ENCODE measurements at places on chromosomes 6 and 20.
A peak's percentile ranks its signal among the peaks of the same experiment; 100 is the strongest.

GRCh38 chr6:5950361-5950785 is 56.4 kb downstream of the NRN1 start:
- peak; percentile 4 for DNase-seq

GRCh38 chr6:66986940-66987339 is 1279.9 kb upstream of the EYS start:
- DNase-seq: no peak

DNA sequence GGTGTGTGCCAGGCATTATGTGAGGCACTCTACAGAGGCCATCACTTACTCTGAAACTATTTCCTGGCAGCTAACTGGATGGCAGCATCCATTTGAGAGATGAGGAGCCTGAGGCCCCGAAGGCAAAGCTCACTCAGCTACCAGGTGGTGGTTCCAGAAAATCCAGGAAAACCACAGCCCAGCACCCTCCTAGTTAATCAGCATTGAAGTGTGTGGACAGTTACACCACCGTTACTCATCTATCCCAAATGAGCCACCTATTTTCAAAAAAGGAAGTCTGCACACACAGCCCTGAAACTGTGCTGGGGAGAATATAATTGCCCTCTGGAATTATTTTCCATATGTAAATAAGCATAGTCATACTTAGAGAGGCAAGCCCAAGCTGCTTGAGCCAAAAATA is 67.4 kb downstream of the CNBD2 start:
- peak; percentile 95 for DNase-seq

GRCh38 chr6:37985355-37985754 is 165.8 kb downstream of the ZFAND3 start:
- no peak for DNase-seq

DNA sequence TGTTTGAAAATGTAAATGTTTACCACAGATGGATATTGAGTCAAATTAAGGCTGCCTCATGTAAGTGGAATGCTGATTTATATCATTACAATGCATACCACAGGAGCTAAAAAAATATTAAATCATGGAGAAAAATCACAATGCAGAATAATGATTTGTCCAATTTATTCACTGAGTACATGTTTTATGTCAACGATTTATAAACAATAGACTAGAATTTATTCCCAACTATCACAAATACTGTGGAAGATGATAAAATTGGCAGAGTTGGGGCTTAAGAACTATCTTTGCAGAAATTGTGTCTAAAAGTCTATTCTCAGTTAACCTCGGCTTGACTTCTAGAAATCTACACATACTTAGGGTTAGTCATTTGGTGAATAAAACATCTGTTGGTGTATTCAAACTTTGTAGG is 472.1 kb upstream of the MARCKS start:
- DNase-seq: no peak

DNA sequence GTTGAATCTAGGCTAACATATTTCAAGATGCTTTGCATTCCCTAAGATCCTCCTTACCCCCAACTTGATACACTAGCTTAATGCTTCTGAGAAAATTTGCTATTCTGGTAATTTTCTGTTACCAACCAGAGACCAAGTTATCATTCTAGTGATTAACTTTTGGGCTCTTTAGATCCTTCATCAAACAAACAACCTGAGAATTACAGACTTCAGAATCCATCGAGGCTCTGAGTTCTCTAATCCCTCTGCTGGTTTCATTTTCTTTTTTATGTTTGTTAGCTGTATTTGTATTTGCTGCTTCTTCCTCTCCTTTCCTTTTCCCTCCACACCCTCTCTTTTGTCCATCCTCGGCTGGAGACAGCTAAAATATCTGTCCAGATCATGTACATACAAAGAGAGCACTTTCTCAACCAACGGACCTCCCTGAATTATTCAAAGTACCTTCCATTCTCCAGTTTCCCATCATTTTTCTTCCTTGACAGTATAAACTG is 98.7 kb upstream of the RIPOR2 start:
- DNase-seq: no peak

GRCh38 chr20:26208296-26209091 is 511.8 kb upstream of the ZNF337 start:
- no peak for DNase-seq

- no peak for DNase-seq
These were observed 516.0 kb downstream of the LMBRD1 start for GRCh38 chr6:69280858-69281257.

DNA sequence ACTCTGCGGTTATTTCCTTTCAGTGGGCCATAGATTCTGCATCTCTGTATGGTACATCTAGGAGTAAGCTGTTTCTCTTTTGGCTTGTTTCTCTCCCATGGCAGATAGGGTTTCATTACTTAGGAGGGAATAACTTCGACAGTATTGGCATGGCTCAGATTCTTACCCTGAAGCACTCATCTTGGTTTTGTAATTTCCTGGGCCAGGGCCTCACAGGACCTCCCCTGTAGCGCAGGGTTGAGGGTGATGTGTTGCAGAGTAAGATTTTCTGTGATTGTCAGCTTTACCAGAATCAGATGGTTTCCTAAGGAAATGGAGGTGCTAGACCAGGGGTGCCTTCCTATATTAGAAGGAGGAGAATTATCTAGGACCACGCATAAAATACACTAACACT is 78.3 kb downstream of the STXBP5 start:
- DNase-seq: no peak

DNA sequence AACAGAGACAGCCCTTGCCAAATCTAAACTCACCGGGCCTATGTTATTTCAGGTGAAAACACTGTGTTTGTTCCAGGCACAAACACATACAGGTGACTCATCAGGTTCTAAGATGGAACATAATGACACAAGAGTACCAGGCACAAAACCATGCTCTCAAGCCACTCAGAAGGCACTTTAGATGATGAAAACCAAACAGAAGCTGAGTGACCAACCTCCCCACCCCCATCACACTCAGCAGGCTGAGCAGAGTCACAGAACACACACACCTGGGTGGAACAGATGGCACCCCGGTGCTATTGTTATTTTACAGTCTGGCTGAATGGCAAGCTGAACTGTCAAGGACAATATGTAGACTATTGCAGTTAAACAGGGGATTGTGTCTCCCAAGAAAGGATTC is 20.6 kb upstream of the NKX2-2 start:
- no peak for DNase-seq

DNA sequence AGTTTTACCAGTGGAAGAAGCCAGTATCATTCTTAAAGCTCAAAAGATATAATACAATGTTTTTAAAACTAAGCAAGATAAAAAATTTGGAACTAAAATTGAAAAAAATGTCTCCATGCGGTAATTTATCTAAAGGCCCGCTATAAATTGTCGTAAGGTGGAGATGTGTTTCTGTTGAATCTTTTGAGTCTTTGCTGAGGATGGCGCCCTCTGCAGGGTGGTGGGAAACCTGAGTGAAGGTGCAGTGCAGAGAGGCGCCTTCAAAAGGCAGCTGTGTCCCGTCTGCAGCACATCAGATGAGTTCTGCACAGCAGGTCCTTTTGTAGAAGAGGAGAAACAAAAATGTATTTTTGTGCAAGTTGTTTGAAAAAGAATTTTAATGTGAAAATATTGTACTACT is 29.4 kb upstream of the KIF25 start:
- DNase-seq: peak; percentile 10

- DNase-seq: no peak
These were observed 406.6 kb upstream of the EPHA7 start for GRCh38 chr6:93825950-93826349.

DNA sequence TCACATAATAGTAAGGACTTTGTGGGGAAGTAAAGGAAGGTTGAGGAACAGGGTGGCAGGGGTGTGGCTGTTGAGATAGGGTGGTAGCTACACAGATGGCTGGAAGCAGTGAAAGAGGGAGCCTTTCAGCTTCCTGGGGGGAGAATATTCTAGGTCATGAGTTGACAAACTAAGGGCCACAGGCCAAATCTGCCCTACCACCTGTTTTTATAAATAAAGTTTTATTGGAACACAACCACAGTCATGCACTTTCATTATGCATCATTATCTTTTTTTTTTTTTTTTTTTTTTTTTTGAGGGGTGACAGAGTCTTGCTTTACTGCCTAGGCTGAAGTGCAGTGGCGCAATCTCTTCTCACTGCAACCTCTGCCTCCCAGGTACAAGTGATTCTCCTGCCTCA is 243.1 kb downstream of the NFATC2 start:
- DNase-seq: no peak

DNA sequence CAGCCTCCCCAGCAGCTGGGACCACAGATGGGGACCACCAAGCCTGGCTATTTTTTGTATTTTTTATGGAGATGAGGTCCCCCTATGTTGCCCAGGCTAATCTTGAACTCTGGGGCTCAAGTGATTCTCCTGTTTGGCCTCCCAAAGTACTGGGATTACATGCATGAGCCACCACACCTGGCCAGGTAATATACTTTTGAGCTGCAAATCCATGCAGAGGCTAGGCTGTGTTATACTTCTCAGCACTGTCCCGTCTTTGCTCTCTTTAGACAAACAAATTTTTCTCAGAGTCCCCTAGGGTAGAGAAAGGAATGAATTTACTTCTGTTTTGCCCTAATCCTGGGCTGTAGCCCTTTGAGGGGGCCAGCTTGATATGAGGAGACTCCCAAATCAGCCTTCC is 13.4 kb upstream of the SCAF8 start:
- DNase-seq: no peak

GRCh38 chr6:115740907-115741306 is 319.8 kb downstream of the FRK start:
- peak; percentile 6 for DNase-seq

DNA sequence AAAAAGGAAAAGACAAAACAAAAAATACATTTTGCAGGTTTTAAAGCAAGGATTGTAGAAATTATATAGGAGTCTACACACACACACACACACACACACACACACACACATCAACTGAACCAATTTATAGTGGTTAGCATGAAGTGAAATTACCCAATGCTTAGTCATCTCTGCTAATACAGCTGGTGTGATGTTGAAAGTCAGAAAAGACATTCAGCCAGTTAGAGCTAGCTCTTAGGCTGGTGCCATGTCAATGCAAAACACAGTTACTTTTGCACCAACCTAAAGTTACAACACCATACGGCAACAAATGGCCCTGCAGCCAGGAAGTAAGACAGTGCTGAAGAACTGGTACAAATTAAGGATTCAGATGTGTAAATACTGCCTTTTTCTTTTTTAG is 15.2 kb downstream of the FAM210B start:
- DNase-seq: peak; percentile 96

DNA sequence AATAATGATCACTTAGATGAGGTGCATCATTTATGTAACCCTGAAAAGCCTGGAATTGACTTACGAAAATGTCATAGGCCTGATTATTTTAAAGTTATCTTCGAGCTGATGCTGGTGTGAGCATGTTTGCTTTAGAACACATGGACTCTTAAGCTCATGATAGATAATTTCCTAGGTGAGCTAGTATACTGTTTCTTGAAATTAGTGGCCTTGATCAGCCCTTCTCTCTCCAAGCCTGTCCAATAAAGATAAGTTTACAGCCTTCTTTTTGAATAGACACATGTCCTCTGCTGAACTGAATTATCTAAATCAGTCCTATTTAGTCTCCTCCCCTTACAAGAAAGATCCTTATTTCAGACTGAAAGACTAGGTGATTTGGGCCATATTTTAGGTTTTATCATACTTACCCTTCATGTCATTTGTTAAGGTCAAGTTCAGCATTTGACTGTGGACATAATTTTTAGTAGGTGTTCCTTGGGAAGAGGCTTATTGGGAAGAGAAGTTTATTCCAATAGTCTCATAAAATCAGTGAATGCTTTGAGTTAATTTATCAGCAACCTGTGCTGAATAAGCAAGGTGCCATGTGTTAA is 15.3 kb downstream of the FOXO3 start:
- no peak for DNase-seq

GRCh38 chr6:53005663-53006250 is 10.7 kb upstream of the GSTA4 start:
- DNase-seq: no peak

DNA sequence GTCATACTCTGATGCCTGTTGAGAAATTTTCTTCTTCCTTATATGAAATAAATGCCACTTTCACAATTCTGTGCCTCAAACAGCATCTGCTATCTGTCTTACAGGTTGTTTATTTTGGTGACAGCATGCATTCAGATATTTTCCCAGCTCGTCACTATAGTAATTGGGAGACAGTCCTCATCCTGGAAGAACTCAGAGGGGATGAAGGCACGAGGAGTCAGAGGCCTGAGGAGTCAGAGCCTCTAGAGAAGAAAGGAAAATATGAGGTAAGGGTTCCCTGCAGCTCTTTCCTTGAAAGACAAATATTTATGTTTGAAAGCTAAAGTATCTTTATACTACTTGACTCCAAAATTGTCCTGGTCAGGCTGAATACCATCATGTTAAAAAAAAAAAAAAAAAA is 15.8 kb downstream of the TSPYL4 start:
- DNase-seq: no peak

DNA sequence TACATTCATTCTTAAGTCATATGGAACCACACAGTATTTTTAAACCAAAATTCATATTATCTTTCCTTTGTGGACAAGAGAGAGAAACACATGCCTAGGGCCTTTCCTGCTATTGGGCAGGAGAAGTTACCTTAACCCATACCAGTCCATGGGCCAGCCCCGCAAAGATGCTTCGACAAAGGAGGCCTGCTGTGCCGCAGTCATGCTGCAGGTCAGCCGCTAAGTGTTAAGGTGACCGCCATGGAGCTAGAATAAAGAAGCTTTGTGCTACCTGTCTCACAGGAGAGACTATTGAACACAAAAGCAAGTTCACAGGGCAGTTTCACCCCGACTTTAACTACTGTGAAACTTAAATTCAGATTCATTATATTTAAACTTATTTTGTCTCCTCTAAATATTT is 62.3 kb upstream of the TMEM181 start:
- no peak for DNase-seq

- DNase-seq: peak; percentile 23
These were observed 4.2 kb upstream of the EPHA7 start for GRCh38 chr6:93423542-93423941.

DNA sequence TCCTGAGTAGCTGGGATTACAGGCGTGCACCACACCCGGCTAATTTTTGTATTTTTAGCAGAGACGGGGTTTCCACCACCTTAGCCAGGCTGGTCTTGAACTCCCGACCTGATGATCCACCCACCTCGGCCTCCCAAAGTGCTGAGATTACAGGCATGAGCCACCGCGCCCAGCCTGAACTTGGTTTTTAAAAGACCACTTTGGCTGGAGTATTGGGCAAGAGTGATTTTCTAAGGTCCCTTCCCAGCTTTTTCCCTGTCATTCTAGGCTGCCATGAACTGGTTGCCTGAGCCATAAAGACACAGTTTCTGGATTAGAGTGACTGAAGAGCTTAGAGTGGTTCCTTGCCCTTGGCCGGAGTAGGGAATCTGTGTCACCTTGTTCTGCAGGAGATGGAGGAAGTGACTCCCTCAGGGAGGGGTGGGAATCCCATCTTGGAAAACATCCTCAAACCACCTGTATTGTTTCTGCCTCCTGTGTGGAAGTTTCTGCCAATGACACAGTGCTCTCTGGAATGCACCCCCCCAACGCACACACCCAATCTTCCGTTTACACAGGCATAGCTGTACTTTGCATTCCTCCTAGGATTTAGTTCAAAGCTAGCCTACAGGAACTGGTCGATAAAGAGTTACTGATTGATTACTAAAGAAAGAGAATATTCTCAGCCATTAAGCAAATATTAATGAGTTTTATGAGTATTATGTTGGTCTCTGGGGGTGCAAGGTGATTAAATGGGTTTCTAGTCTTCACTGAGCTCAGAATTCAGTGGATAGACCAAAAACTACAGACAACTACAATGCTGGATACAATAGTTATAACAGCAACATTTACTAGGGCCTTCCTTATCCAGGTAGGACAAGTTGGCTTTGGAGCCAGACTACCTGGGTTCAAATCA is 18.2 kb downstream of the BCL2L1 start:
- DNase-seq: peak; percentile 98

Data from bronchial epithelial cell (primary cell).